ENCODE measurements at places on chromosomes 12 and 14.

- DNase-seq: no peak
Observed at GRCh38 chr12:3204143-3204542, 127.0 kb downstream of the TSPAN9 start.

- DNase-seq: no peak
Observed at GRCh38 chr12:87246726-87247125, 782.5 kb downstream of the C12orf50 start.

DNA sequence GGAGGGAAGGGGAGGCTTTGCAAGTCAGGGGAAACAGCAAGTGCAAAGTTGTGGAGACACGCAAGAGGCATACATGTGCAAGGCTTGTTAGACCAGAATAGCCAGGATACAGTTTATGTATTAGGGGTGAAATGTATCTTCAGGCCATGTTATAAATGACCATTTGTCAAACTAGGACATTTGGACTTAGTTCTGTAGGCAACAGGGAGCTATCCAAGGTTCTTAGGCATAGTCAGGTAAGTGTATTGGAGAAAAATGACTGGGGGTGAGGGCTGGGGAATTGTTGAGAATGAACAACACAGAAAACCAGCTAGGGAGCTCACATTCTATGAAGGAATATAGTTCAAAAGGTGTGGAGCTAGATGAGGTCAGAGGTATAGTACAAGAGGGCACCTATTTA lies 42.5 kb downstream of the TPH2 start:
- DNase-seq: no peak

GRCh38 chr12:5031958-5032357 lies 11.7 kb upstream of the KCNA5 start:
- no peak for DNase-seq

GRCh38 chr12:57735198-57735855 lies 3.2 kb downstream of the AGAP2 start:
- DNase-seq: no peak

DNA sequence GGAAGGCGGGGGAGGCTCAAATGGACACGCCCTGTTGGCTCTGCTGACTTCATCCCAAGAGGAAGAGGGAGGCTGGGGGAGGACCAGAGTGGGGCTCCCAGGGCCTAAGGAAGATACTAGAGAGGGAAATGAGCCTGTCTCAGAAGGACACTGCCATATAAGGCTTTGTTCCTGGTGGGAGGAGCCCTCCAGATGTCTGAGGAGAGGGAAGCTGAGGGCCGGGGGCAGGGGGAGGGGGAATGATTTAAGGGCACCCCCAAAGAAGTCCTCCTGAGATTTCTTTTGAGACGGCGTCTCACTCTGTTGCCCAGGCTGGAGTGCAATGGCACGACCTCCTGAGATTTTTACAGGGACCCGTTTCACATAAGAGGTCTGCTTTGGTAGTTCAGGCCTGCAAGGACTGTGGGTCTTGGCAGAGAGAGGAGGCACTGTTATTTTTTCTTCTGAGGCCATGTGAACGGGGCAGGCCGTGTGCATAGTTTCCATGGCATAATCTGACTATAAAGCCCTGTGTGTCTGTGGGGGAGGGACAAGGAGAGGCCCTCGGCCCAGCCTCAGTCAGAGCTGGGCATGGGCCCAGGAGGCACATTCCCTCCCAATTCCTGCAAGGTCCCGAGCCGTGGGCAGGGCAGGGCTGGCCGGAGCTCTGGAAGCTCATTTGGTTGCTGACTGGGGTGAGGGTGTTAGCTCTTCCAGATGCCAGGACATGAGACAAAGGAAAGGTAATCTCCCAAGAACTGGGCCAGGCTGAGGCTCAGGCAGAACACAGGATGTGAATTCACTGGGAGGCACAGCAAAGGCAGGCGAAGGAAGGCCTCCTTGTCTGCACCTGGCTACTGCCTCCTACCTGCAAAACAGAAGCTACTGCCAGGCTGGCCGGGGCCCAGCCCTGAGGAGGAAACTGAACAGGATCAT lies 22.2 kb upstream of the PLEKHG3 start:
- DNase-seq: no peak

DNA sequence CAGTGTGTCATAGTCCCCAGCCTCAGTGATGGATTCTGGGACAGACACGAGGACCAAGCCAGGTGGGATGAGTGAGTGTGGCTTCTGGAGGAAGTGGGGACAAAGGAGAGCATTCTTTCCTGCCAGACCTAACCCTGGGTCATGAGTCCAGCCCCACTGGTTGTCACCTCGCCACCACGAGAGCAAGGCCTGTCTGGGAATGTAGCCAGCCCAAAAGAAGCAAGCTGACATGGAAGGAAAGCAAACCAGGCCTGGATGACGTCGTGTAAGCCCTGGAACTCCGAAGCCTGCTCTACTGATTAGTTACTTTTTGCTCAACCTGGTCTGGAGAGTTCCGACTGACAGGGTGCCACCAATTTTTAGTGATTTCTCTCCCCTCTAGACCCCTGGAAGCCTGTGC lies 105.9 kb downstream of the SINHCAF start:
- DNase-seq: no peak

GRCh38 chr14:81192594-81192993 lies 28.2 kb downstream of the GTF2A1 start:
- DNase-seq: no peak

DNA sequence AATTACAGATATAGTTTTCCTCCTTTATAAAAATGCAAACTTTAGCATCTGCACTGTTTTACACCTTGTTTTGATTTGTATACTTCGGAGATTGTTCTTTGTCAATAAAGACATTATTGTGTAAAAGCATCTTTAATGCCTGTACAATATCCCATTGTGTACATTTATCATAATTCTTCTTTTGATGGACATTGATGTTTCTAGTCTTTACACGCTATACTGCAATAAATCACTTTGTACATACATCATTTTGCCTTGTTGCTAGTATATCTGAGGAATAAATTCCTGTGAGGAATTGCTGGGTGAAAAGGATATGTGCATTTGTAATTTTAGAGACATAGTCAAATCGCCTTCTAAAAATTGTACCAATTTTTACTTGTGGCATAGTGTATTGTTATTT lies 30.4 kb downstream of the WDR20 start:
- DNase-seq: no peak

DNA sequence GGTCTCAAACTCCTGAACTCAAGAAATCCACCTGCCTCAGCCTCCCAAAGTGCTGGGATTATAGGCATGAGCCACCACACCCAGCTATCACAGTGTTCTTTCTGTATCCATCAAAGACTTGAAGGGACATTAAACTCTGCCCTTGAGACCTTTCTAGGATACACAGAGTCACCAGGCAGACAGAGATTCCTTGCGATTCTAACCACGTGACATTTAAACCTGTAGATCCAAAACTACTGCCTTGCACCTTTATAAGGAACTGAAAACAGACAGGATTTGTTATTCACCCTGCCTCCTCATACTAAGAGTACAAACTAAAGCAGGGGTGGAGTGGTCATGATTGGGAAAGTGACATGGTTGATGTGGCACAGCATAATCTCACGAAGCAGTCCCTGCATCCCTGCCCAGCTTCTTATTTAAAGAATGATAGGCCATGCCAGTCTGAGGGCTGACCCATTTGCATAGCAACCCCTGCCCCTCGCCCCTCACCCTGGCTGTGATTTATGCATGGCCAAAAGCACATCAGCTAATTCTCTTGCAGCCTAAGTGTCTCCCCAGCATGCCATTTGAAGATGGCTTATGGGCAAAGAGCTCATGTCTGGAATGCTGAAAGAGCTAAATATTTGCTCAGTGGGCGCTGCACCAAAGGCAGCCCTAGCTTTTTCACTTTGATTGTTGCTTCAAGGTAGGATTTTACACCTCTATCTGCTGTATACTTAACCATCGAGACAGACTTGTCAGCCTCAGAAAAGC lies 43.2 kb upstream of the MYBPC1 start:
- DNase-seq: no peak

DNA sequence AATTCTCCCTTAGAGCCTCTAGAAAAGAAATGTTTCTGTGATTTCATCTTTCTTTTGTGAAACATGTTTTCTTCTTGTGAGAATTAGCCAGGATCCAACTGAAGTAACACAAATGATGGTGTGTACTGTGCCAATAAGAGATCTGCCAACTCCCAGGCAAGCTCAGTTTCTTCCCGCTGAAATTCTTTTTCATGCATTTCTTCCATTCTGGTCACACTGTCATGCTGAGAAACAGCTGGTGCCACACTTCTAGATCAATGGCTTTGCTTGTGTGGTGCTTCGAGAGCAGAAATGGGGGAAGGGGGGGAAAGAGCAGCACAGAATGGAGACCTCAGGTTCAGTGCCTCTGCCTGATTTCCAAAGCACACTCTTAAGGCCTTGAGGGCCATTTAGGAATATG lies 41.4 kb upstream of the FGF6 start:
- no peak for DNase-seq

- DNase-seq: no peak
Observed at GRCh38 chr12:6934110-6934509, 6.4 kb downstream of the ATN1 start.

GRCh38 chr12:120199025-120199424 lies 1.9 kb downstream of the RPLP0 start:
- DNase-seq: no peak

DNA sequence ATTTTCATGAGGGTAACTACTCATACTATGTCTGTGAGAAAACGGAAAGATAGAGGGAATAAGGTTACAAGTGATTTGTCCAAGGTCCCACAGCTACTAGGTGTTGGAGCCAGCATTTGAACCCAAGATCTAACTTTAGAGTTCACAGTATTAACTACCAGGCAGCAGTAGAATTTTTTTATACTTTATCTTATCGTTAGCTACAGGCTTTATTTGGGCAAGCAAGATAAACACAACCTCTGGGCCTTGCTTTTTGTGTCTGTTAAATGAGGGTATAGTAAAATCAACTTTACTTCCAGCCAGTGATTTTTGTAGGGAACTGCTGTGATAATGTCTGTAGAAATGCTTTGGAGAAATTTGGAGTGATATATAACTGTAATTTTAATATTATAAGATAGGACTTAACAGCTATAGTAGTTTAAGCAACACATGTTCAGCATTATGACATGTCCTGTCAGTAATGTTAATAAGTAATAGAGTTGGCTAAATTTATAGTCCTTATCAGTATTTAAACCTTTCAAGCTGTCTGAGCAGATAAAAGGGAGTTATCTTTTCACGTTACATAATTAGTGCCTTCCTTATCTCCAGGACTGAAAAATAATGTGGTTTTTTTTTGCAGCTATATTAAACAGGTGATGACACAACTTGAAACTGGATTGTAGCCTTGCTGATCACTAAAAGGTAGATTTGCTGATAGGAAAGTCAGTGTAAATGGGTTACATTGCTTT lies 12.8 kb downstream of the LEMD3 start:
- no peak for DNase-seq

- DNase-seq: no peak
Observed at GRCh38 chr14:95207475-95208233, 50.3 kb upstream of the DICER1 start.

DNA sequence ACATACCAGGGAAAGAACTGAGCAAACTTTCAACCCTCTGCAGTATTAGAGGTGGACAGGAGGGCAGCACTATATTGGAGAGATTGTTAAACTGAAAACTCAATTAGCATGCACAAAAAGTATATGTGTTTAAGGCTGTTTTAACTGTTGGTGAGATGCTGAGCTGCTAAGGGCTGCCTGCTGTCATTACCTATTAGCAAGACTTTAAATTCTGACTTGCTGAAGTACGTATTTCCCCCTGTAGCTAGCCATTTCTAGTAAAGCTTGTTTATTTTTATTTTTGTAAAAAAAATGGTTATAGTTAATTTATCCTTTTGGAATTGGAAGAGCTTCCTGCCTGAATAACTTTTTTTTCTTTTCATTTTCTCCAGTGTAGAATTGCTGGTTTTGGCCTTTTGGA lies 92.2 kb downstream of the CACNA1C start:
- no peak for DNase-seq

- no peak for DNase-seq
Observed at GRCh38 chr14:92135269-92135668, 13.5 kb downstream of the CPSF2 start.

DNA sequence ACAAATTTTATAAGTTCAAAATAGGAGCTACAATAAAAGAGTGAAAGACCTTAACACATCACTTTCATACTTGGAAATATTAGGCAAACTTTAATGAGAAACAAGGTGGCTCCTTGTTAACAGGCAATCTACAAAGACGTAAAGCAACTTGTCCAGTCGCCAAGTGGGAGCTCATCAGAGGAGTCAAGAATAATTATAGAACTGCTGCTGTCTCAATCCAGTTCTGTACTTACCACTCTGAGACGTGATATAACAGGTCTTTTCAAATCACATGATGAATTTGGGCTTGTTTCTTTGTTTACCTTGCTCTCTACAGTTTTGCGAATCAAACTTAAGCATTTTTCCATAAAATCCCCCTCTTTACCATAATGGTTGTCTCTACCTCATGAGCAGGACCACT lies 3.6 kb downstream of the YBX3 start:
- no peak for DNase-seq

DNA sequence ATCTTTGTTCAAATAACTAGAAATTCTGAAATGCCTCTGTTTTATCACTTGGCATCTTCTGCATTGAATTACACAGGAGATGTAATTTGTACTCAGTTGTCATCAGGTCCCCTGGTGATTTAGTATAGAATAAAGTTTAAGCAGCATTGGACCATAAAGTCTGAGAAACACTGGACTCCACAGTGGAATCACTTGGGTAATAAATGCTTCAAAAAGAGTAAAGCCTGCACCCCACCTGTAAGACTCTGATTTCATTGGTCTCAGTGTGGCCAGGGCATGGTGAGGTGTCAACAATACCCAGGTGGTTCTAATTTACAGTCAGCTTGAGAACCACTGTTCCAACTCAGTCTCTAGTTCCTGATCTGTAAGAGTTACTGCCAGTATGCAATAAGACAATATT lies 148.9 kb downstream of the ITPR2 start:
- DNase-seq: no peak

- no peak for DNase-seq
Observed at GRCh38 chr14:56087671-56088471, 30.3 kb upstream of the PELI2 start.

DNA sequence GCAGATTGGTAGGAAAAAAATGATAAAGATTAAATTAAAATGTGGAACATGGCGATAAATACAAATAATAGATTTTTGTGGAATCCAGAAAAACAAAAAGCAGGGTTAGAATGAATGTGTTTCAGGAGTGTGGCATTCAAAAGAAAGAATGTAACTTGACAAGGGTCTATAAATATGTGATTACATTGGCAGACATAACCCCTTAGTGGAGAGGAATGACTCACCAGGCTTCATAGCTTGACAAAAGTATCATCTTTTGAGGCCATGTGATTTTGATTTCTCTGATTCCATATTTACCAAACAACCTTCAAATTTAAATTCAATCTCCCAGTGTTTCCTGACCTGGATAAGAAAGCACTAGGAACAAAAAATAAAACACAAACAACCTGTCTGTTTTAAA lies 24.4 kb upstream of the MGST1 start:
- DNase-seq: no peak

- DNase-seq: no peak
Observed at GRCh38 chr14:89455412-89455811, 38.4 kb upstream of the FOXN3 start.
